H9 (cell line): ENCODE measurements at places on chromosomes 2 and 18.

- DNase-seq = peak; percentile 47
Observed at GRCh38 chr2:216553093-216553478, 54.4 kb downstream of the RPL37A start.

GRCh38 chr2:69514819-69515218 lies 77.6 kb upstream of the NFU1 start:
- no peak for DNase-seq

DNA sequence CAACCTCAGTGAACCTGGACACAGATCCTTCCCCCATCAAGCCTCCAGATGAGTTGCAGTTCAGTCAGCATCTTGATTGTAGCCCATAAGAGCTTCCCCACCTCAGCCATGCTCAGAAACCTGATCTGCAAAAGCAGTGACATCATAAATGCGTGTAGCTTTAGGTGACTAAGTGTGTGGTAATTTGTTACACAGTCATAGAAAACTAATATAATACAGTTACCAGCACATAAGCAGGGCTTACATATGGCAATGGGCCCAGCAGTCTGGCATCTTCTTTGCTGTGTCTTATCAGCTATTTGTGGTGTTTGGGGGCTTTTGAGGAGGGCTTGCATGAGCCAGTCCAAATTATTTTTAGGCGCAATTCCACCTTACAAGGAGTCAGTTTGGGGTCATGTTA lies 807.0 kb downstream of the SLC4A3 start:
- no peak for DNase-seq

- DNase-seq = no peak
Observed at GRCh38 chr2:47519147-47519537, 116.2 kb downstream of the MSH2 start.

DNA sequence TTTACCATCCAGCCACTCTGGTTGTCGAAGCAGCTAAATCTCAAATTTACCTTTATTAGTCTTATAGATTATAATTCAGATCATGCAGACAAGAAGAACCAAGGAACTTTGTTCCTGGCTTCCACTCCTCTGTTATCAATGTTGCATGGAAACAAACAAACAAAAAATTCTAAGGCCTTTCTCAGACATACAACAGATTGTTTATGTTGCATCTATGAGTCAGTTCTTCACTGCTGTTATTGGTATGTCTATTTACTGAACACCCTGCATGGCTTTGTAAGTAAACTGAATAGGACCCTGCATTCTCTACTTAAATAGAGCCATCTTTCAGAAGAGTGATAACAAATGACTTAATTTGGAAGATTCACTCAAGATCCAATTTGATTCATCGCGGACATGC lies 1.6 kb upstream of the ANKRD44 start:
- DNase-seq = no peak

- no peak for DNase-seq
Observed at GRCh38 chr2:197708331-197708730, 3.2 kb downstream of the MARS2 start.

- no peak for DNase-seq
Observed at GRCh38 chr2:48954935-48955334, 199.4 kb downstream of the FSHR start.

GRCh38 chr18:48929941-48930713 lies 20.6 kb downstream of the SMAD7 start:
- DNase-seq = no peak

DNA sequence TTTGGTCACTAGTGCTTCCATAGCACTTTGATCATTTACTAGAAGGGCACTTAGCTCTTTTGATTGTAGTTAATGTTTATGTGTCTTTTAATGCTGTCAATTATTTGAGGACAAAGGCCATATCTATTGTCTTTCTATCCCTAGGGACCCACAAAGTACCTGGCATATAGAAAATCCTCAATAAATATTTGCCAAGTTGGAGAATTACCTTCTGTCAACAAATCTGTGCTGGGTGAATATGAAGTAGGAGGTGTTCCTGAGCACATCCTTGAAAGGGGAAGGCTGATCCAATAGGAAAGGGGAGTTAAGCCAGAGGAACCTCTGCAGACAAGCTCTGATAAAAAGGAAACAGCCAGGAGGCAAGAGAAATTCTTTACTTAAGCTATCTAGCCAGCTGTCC lies 8.2 kb downstream of the DPP4 start:
- no peak for DNase-seq

DNA sequence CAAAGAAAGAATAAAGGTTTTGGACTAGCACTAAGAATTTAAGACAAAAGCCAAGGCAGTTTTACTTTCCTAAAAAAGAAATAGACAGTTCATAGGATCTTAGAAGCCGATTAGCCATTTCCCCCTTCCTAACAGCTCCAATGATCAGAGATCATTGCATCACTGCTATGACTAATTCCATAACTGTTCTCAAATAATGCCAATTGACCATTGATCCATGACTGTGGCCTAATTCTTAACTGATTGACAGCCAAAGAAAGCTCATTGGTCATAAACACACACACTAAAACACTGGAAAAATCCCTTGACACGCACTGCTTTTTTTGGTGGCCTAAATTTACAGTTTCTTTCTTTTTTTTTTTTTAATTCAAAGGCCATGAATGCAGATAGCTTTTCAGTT lies 345.0 kb upstream of the ACVR2A start:
- no peak for DNase-seq

DNA sequence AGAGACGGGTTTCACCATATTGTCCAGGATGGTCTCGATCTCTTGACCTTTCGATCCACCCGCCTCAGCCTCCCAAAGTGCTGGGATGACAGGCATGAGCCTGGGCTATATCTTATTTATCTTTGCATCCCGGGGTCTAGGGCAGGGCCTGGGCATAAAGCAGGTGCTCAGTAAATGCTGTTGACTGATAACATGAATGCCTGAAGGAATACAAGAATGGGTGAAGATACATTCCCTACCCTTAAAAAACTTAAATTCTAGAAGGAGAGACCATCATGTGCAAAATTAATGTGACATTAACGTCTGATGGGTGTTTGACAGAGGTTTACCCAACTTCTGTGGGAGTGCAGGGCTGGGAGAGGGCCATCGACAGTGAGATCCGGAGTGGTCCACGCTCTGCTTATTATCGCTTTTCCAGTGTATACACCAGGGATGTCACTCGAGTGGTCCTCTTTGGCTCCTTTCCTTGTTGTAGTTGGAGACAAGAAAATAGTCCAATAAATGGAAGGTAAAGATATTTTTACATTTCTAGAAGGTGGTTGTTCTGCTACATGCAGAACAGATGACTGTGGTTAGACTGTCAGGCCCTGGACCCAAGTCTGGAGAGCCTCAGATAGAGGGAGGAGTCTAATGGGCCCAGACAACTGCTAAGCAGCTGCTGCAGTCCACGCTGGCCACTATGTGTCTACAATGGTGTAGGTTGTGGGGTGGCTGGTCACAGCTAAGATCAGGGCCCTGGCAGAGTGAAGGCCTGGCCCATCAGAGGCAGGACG lies 131.7 kb downstream of the MYCN start:
- DNase-seq = no peak

DNA sequence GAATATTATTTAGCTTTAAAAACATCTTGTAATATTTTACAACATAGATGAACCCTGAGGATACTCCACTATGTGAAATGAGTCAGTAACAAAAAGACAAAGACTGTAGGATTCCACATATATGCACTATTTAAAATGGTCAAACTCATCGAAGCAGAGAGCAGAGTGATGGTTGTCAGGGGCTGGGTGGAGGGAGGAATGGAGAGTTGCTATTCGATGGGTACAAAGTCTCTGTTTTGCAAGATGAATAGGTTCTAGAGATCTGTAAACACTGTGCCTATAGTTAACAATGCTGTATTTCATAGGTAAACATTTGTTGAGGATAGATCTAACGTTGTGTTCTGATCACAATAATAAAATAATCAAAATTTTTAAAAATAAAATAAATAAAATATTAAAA lies 1675.9 kb upstream of the CELF4 start:
- DNase-seq = no peak

- no peak for DNase-seq
Observed at GRCh38 chr2:187296869-187297268, 151.2 kb downstream of the CALCRL start.

GRCh38 chr18:7590826-7591560 lies 23.9 kb downstream of the PTPRM start:
- no peak for DNase-seq

- peak; percentile 67 for DNase-seq
Observed at GRCh38 chr2:232900811-232901735, 31.0 kb downstream of the SNORC start.
